Right atrium auricular region (tissue), 2 donors: ENCODE measurements at places on chromosomes 3 and 15.

DNA sequence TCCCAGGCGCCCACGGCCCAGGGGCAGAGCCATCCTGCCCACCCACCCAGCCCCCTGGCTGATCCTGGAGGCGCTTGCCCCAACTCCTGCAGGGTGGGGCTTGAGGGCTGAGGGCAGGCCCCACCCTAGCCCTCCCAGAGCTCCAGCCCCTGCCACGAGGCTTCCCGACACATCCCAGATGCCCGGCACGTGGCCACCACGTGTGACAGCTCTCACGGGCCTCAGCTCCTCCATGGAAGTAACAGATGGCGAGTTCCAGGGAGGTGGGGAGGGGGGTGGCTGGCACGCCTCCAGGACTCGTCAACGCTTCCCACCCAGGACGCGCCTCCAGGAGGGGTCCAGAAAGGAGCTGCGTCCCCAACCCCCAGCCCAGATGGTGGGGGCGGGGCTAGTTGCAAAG is 29.1 kb downstream of the PLXND1 start:
- DNase-seq: no peak

- DNase-seq: no peak
Observed at GRCh38 chr15:66670175-66670574, 31.9 kb upstream of the SMAD6 start.

DNA sequence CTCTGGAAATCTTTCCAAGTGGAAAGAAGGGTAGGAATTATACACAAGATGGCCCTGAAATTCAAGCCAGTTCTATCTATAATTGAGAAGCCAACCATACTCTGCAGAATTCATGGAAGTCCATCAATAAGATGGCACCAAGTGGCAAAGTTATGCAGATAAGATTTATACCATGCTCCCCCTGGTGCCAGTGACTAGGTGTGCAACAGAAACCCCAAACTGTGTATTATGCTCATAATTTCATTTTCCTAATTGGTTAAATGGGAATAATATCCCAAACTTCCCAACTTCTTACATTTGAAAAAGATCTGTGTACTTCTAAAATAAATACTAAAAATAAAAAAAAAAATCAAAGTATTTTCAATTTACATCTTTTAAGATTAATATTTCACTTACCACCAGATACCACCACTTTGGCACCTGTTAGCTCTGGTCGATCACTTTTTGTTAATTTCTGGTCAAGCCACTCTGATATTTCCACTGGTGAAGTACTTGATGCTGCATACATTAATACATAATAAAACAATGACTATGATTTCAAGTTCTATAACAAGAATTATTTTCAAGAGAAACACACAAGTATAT is 25.9 kb downstream of the ETFA start:
- DNase-seq: no peak

DNA sequence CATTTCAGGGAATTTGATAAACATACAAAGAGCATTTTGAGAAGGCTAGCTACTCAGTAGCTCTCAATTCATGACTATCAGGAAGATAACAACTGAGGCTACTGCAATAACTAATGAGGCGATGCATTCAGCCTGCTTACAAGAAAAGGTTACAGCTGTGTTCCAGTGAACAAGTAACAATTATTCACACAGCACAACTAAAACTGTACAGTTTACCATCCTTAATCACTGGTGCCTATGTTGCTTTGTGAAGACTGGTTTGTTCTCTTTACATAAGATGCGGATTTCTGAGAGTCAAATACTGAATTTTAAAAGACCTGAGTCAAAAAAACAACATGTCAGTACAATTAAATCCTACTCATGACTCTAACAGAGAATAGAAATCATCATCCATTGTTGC is 526.3 kb downstream of the OTOL1 start:
- no peak for DNase-seq

GRCh38 chr3:36647423-36647853 is 116.9 kb downstream of the DCLK3 start:
- DNase-seq: no peak

GRCh38 chr15:80455668-80456442 is 51.7 kb downstream of the ARNT2 start:
- no peak for DNase-seq

- DNase-seq: no peak
Observed at GRCh38 chr15:67809441-67809840, 15.9 kb upstream of the SKOR1 start.
